Chondrocyte (in vitro differentiated cells): ENCODE measurements at places on chromosomes 13 and 19.

- no peak for DNase-seq
Observed at GRCh38 chr19:9819596-9819909, 674 bp upstream of the FBXL12 start.

GRCh38 chr19:17081672-17082630 lies 6.4 kb downstream of the MYO9B start:
- no peak for DNase-seq

- no peak for DNase-seq
Observed at GRCh38 chr13:36680913-36681312, 7.1 kb downstream of the SERTM1 start.

- no peak for DNase-seq
Observed at GRCh38 chr19:55435020-55435419, 8.1 kb downstream of the SHISA7 start.

DNA sequence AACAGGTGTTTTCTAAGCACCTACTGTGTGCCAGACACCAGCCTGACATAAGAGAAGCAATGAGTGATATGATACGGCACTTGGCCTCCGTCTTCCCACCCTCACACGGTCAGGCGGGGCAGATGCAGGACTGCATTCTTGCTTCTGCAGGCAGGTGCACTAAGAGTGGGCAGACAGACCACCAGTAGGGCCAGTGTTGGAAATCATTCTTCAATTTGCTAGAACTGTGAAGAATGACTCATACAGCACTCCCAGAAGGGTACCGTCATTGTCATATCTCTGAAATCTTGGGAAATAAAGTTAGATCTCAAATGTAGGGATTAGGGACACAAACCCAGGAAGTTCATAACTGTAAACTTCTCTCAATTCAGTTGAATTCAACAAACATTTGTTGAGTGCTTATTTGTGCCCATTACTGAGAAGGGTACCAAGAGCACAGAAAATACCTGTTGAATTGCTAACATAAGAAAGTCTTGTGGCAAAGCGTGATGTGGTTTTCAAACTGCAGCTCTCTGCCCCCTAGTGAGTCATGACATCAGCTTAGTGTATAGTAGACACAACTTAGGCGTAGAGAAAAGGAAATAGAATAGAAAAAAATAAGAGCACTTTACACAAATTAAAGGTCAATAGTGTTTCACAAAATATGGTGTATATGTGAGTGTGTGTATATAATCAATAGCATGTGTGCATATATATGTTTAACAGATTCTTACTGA lies 76.1 kb downstream of the TEX26 start:
- no peak for DNase-seq

- DNase-seq: no peak
Observed at GRCh38 chr19:1400281-1401137, 833 bp downstream of the GAMT start.

- peak; percentile 92 for DNase-seq
Observed at GRCh38 chr19:41904118-41904870, 21.3 kb downstream of the ARHGEF1 start.
